Thoracic aorta endothelial cell (primary cell): ENCODE measurements at places on chromosomes 7 and 10. TPM values are rescaled to one million over a fixed set of nuclear protein-coding genes. Genes with fewer than 3 reads are reported as not detected.

Gene DNAJC12
- 0.14 and 0.53 TPM in 2 replicates for total RNA-seq

Gene OPN1SW
- total RNA-seq: not detected in 2 replicates

Gene IMMP2L
- 6.1 and 7.6 TPM in 2 replicates for total RNA-seq

Gene ETV1
- 8.8 and 15.2 TPM in 2 replicates for total RNA-seq

Gene GIMAP6
- 155 and 156 TPM in 2 replicates for total RNA-seq

Gene NUTM2E
- not detected in 2 replicates for total RNA-seq

Gene HOXA2
- 1.6 and 2.2 TPM in 2 replicates for total RNA-seq

Gene TFR2
- total RNA-seq: 0.27 and 0.43 TPM in 2 replicates

Gene MAGI2
- 7.2 and 7.7 TPM in 2 replicates for total RNA-seq

Gene SCART1
- 0.66 and 0.86 TPM in 2 replicates for total RNA-seq

Gene MSMB
- not detected in 2 replicates for total RNA-seq

Gene INSYN2A
- total RNA-seq: 0.07 and 0.13 TPM in 2 replicates

Gene ZNF853
- 0.13 and 0.14 TPM in 2 replicates for total RNA-seq

Gene DRGX
- not detected in 2 replicates for total RNA-seq

Gene PAPSS2
- total RNA-seq: 103 and 106 TPM in 2 replicates

Gene PNLIP
- total RNA-seq: not detected in 2 replicates

Gene NMT2
- total RNA-seq: 67.0 and 76.2 TPM in 2 replicates

Gene STX1A
- total RNA-seq: 14.8 and 17.0 TPM in 2 replicates

Gene OR2A14
- total RNA-seq: not detected in 2 replicates

Gene SPDYE6
- total RNA-seq: not detected in 2 replicates

Gene UPK3BL2
- 0.80 and 3.7 TPM in 2 replicates for total RNA-seq

Gene NKX2-3
- total RNA-seq: 2.4 TPM in 1 of 2 replicates, not detected in the other

Gene SFTPD
- total RNA-seq: not detected in 2 replicates

Gene SPAM1
- not detected in 2 replicates for total RNA-seq

Gene SORCS1
- not detected in 2 replicates for total RNA-seq

Gene RAPGEF5
- total RNA-seq: 140 and 233 TPM in 2 replicates

Gene ZNF365
- total RNA-seq: 0.13 and 2.2 TPM in 2 replicates

Gene DNAH11
- total RNA-seq: 1.5 and 4.2 TPM in 2 replicates

Gene OPN4
- total RNA-seq: not detected in 2 replicates

Gene ABCA13
- total RNA-seq: under 0.01 and 0.07 TPM in 2 replicates

Gene SPDYE18
- 0.14 TPM in 1 of 2 replicates, not detected in the other for total RNA-seq

Gene HOXA9
- 0.40 and 27.9 TPM in 2 replicates for total RNA-seq

Gene HERPUD2
- total RNA-seq: 25.3 and 31.6 TPM in 2 replicates
